Gastrocnemius medialis (tissue), 4 donors: ENCODE measurements at places on chromosomes 12 and 14. TPM values are rescaled to one million over a fixed set of nuclear protein-coding genes. Genes with fewer than 3 reads are reported as not detected.

The PLEKHD1 gene
- not detected for total RNA-seq

DNA sequence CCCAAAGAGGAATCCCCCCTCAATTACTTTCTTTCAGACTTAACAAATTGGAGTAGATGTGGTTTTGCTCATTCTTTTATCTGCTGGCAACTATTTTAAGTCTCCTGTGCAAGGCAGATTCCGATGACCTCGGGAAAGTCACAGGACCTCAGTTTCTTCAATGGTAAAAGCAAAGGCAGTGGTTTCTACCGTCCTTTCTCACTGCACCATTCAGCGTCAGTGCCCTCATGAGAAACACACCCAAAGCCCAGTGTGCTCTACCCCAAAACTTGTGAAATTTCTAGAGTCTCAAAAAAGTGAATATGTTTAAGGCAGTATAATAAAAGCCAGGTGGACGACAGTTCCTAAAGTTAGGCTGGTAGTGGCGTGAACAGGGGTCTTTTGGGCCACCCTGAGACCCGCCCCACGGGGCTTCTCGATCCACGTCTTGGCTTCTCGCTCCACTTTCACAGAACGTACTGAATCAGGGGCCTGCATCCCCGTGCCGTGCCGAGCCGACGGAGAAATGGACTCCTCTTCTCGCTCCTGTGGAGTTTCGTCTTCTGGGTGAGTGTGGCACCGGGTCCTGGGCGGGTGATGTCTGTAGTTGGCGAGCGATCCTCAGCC lies 1.3 kb upstream of the ARHGAP5 start:
- no peaks in the 10 kb centered on the region for H3K36me3 ChIP-seq
- H3K27me3 ChIP-seq, result no peaks in the 10 kb centered on the region
- peak overlapping the region; percentile 100 for H3K27ac ChIP-seq
- DNase-seq, result peak; percentile 65
- H3K4me3 ChIP-seq, result peak overlapping the region; percentile 93

GRCh38 chr12:30500532-30500931 lies 195.1 kb downstream of the IPO8 start:
- H3K27me3 ChIP-seq, result no peaks in the 10 kb centered on the region
- no peak for DNase-seq
- no peak overlapping the region for H3K27ac ChIP-seq
- no peaks in the 10 kb centered on the region for H3K36me3 ChIP-seq
- H3K4me1 ChIP-seq, result no peaks in the 10 kb centered on the region

GRCh38 chr14:32078023-32078857 lies 1.1 kb downstream of the ARHGAP5 start:
- peak overlapping the region; percentile 89 for H3K4me3 ChIP-seq
- no peaks in the 10 kb centered on the region for H3K36me3 ChIP-seq
- peaks cover 41% of the 10 kb centered on the region for H3K4me1 ChIP-seq
- no peak for DNase-seq
- peak overlapping the region; percentile 98 for H3K27ac ChIP-seq

DNA sequence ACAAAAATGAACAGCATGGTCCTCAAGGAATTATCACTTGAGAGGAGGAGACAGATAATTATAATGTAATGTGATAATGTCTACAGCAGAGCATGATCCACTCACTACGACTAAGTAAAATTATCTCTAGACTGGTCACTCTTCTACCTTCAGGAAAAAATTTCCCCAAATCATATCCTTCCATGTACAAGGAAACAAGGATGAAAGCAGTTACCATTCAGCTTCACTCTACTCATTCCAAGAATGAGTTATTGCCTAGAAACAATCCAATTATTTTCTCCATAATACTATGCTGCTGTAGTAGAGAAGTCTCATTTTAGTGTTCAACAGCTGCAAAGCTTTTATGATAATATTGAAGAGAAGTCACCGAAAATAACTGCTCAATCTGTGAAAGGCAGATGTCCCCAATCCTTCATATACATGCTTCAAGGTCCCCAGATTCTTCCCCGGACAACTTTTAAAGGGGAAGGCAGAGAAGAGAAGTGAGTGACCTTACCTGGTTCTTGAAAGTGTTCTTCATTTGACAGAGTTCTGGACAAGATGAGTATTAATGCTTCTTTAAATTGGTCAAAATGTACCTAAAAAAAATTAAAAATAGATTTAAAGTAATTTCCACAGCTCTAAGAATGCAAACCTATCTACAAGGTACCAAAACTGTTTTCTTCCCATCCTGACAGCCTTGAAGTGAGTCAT lies 24.6 kb downstream of the NIN start:
- no peaks in the 10 kb centered on the region for H3K27me3 ChIP-seq
- H3K36me3 ChIP-seq, result no peaks in the 10 kb centered on the region
- H3K4me1 ChIP-seq, result peaks cover 32% of the 10 kb centered on the region
- H3K4me3 ChIP-seq, result no peak overlapping the region
- DNase-seq, result no peak

DNA sequence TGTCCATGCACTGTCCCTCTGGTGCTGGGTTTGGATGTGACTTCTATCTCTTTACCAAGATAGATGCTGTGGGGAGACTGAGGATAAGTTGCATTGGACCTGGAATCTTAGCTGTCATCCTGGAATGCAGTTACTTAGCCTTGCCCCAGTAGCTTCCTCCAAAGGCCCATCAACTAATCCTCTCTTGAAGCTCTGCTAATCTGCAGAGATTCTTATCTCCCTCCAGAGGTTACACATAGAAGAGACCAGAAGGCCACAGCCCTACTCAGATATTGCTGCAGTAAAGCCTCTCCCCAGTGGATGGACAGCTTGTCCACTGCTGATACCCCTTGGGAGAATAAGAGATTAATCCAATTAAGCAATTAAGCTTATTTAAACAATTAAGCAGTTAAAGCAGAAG lies 867.2 kb downstream of the BCL11B start:
- no peaks in the 10 kb centered on the region for H3K27me3 ChIP-seq
- DNase-seq, result no peak
- H3K4me1 ChIP-seq, result no peaks in the 10 kb centered on the region
- H3K27ac ChIP-seq, result no peak overlapping the region

GRCh38 chr14:105363847-105364708 lies 34.3 kb upstream of the TEX22 start:
- H3K4me3 ChIP-seq, result no peak overlapping the region
- no peaks in the 10 kb centered on the region for H3K27me3 ChIP-seq
- no peaks in the 10 kb centered on the region for H3K36me3 ChIP-seq
- DNase-seq, result no peak
- H3K27ac ChIP-seq, result no peak overlapping the region

- no peaks in the 10 kb centered on the region for H3K27me3 ChIP-seq
- H3K4me3 ChIP-seq, result no peak overlapping the region
- H3K4me1 ChIP-seq, result peaks cover 36% of the 10 kb centered on the region
- peaks cover 2% of the 10 kb centered on the region for H3K36me3 ChIP-seq
- H3K27ac ChIP-seq, result peak overlapping the region; percentile 87
Observed at GRCh38 chr14:75285331-75285730, 6.7 kb downstream of the FOS start.

DNA sequence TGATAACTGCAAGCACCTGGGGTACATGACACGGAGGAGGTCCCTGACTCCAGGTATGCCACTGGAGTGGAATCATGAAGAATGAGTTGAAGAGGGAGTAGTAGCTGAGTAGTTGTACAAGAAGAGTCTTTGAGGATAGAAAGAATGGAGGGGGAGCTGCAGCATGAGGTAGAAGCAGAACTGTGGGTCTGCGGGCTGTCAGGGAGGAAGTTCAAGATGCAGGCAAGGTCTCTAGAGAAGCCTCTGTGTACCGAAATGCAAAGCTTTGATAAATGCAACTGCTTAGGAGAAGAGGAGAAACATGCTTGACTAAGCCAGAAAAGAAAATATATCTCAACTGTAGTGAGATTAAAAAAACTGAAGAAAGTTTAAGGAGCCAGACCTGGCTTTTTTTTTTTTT lies 91.5 kb downstream of the CPNE8 start:
- no peaks in the 10 kb centered on the region for H3K27me3 ChIP-seq
- no peaks in the 10 kb centered on the region for H3K4me1 ChIP-seq
- no peak for DNase-seq

The FLRT2 gene
- 5.9 TPM for total RNA-seq

The HCFC2 gene
- 20.6 TPM for total RNA-seq

DNA sequence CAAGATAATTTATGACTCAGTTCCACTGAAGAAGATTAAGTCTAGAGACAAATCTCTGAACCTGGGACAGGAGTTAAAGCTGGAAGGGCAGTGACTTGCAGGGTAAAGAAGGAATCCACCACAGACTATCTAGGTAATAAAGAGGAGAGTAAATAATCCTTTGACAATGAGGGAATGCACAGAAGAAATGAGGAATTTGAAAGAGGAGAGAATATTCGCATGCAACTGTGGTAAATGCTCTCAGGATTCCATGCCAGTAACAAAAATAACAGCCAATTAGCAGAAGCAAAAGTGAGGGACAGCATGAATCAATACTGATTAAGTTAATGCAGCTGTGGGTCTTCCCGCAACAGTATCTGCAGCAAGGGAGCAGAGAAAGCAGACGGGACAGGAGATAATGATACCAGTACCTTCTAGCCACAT lies 77.0 kb downstream of the KITLG start:
- no peaks in the 10 kb centered on the region for H3K36me3 ChIP-seq
- no peak for DNase-seq
- no peaks in the 10 kb centered on the region for H3K27me3 ChIP-seq
- H3K4me3 ChIP-seq, result no peak overlapping the region
- H3K27ac ChIP-seq, result no peak overlapping the region

The UNC79 gene
- 0.62 TPM for total RNA-seq

The EID3 gene
- 0.51 TPM for total RNA-seq

The PPP4R4 gene
- not detected for total RNA-seq

DNA sequence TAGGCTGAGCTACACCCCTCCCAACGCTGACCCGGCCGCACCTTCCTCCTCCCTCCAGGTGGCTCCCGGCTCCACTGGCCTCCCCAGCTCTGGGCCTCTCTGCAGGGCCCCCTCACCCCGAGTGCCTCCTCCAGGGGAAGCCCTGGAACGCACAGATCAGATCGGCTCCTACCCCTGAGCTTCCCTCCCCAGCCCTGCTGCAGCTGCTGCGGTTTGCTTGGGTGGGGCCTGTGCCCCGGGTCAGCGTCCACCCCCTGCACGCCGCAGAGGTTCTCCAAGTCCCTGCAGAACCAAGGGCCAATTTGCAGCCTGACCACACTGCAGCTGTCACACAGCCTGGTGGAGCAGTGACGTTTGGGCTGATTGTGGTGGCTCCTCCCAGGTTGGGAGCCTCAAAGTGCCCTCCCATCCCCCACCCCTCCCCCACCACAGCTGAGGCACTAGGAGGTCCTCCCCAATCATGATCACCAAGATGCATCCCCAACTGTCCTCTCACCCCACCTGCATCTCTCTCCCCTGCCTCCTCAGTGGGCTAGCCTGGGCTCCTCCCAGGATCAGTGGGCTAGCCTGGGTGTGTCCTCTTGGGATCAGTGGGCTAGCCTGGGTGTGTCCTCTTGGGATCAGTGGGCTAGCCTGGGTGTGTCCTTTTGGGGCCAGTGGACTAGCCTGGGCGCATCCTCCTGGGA lies 12.8 kb upstream of the FBRSL1 start:
- no peak for DNase-seq
- no peaks in the 10 kb centered on the region for H3K4me1 ChIP-seq
- no peaks in the 10 kb centered on the region for H3K36me3 ChIP-seq
- no peaks in the 10 kb centered on the region for H3K27me3 ChIP-seq
- H3K27ac ChIP-seq, result no peak overlapping the region

GRCh38 chr12:122909442-122910288 lies 13.7 kb upstream of the VPS37B start:
- H3K27ac ChIP-seq, result no peak overlapping the region
- no peaks in the 10 kb centered on the region for H3K27me3 ChIP-seq
- no peak for DNase-seq
- H3K36me3 ChIP-seq, result no peaks in the 10 kb centered on the region
- no peak overlapping the region for H3K4me3 ChIP-seq

- no peaks in the 10 kb centered on the region for H3K36me3 ChIP-seq
- DNase-seq, result no peak
- no peak overlapping the region for H3K4me3 ChIP-seq
- H3K4me1 ChIP-seq, result no peaks in the 10 kb centered on the region
- H3K27me3 ChIP-seq, result no peaks in the 10 kb centered on the region
Observed at GRCh38 chr12:92288561-92288960, 142.9 kb upstream of the BTG1 start.

The RAPGEF3 gene
- 27.0 TPM for total RNA-seq

- no peaks in the 10 kb centered on the region for H3K36me3 ChIP-seq
- H3K27ac ChIP-seq, result no peak overlapping the region
- no peak for DNase-seq
- H3K27me3 ChIP-seq, result no peaks in the 10 kb centered on the region
- H3K4me3 ChIP-seq, result no peak overlapping the region
- peaks cover 17% of the 10 kb centered on the region for H3K4me1 ChIP-seq
Observed at GRCh38 chr12:49126852-49127763, 4.1 kb downstream of the TUBA1B start.

- no peak for DNase-seq
- H3K4me1 ChIP-seq, result no peaks in the 10 kb centered on the region
- H3K27me3 ChIP-seq, result no peaks in the 10 kb centered on the region
- H3K4me3 ChIP-seq, result no peak overlapping the region
- no peak overlapping the region for H3K27ac ChIP-seq
Observed at GRCh38 chr14:88075269-88075981, 70.5 kb downstream of the GPR65 start.

DNA sequence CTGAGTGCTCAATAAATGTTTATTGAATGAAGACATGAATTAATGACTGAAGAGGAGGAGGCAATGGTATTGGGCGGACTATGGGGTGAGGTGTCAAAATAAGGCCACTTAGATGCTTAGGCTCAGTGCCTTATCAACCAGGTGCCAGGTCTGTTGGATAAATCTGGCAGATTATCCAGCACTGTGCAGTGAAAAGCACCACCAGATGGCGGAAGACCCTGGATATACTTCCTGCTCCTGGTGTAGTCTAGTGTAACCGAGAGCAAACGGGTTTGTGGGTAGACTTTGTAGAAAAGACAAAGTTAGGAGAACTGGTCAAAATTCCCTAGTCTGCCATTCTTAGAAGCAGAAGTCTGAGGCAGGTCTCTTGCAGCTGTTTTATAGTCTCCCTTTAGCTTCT lies 306.3 kb downstream of the ATP23 start:
- no peak overlapping the region for H3K27ac ChIP-seq
- no peaks in the 10 kb centered on the region for H3K4me1 ChIP-seq
- H3K4me3 ChIP-seq, result no peak overlapping the region
- DNase-seq, result no peak

DNA sequence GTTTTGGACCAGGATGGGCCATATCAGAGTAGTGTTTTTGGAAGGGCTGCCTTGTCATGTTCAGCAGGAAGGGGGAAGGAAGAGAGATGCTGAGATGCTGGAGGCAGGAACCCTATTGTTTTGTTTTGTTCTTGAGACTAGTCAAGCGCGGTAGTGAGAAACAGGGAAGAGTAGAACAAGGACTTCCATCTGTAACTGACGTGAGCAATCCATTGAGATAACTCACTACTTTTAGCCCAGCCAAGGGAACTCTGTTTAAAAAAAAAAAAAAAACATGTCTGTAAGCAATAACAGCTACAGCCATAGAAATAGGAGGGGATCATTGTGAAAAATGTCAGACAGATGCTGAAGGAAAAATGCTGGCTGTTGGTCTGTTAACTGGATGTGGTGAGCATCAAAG lies 34.0 kb downstream of the CD9 start:
- no peak for DNase-seq
- H3K27ac ChIP-seq, result peak overlapping the region; percentile 89
- peaks cover 68% of the 10 kb centered on the region for H3K4me1 ChIP-seq

- no peak for DNase-seq
- no peaks in the 10 kb centered on the region for H3K36me3 ChIP-seq
- H3K27me3 ChIP-seq, result no peaks in the 10 kb centered on the region
- H3K4me1 ChIP-seq, result peaks cover 48% of the 10 kb centered on the region
- no peak overlapping the region for H3K27ac ChIP-seq
Observed at GRCh38 chr14:103688441-103688840, 26.8 kb downstream of the XRCC3 start.
